ENCODE measurements at places on chromosomes 6 and 20.
A peak's percentile ranks its signal among the peaks of the same experiment; 100 is the strongest.

DNA sequence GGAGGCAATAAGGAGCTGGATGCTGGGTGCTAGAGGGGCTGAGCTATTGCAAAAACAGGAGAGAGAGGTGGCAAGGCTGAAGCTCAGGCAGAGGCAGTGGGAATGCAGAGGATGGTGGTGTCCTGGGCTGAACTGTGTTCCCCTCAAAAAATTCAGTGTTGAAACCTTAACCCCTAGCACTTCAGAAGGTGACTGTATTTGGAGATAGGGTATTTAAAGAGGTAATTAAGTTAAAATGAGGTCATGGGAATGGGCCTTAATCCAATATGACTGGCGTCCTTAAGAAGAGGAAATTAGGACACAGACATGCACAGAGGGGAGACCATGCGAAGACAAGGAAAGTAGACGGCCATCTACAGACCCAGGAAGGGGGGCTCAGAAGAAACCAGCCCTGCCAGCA is 11.5 kb upstream of the MMP9 start:
- no peak for DNase-seq

DNA sequence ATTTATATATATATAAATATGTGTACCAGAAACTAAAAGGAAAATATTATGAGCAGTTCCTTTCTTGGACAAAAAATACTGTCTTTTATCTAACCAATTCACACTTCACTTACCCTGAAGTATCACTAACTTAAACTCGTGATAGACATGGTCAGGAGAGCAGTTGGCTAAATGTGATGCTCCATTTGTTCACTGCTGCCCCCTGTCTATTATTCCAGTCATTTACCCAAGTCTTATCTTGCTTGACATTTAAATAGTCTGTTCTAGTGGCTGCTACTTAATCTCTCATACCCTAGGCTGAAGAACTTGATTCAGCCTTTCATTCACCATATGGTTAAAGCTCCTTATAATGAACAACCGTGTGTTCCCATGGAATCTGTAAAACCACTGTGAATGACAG is 789.6 kb upstream of the EYS start:
- peak; percentile 74 for DNase-seq

DNA sequence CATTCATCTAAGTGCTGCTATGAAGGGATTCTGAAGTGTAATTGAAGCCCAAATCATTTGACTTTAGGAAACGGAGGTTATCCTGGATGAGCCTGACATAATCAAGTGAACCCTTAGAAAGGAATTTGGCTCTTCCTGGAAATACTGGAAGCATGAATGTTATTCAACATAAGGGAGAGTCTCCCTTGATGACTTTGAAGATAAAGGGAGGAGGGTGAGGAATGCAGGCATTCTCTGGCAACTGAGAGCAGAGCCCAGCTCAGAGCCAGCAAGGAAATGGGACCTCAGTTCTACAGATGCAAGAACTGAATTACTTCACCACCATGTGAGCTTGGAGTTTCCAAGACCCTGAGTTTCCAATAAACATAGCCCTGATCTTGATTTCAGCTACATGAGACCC is 168.2 kb downstream of the DLL1 start:
- no peak for DNase-seq

- DNase-seq: no peak
These were observed 29.4 kb downstream of the RNF8 start for GRCh38 chr6:37382994-37383765.

DNA sequence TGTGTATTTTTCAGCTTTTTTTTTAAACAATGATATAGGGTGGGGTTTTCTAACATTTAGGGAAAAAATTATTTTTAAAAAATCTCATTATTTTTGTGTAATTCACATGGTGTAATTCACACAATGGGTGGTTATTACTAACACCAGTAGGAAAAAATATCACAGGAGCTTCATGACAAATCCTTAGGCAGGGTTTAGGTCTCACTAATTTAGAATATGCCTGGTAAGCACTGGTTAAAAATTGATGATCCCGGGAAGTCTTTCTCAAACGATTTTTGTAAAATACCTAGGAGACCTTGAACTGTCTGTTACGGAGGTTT is 29.5 kb upstream of the ZNF217 start:
- DNase-seq: no peak

Data from NCI-H69 (cell line).